ENCODE measurements at places on chromosomes 16 and 17.

- no peak for DNase-seq
These were observed 6.2 kb downstream of the PCGF2 start for GRCh38 chr17:38741921-38742410.

- DNase-seq: no peak
These were observed 934.8 kb upstream of the EEF2KMT start for GRCh38 chr16:6032438-6032837.

- no peak for DNase-seq
These were observed 26.7 kb downstream of the CYB5B start for GRCh38 chr16:69451166-69451565.

DNA sequence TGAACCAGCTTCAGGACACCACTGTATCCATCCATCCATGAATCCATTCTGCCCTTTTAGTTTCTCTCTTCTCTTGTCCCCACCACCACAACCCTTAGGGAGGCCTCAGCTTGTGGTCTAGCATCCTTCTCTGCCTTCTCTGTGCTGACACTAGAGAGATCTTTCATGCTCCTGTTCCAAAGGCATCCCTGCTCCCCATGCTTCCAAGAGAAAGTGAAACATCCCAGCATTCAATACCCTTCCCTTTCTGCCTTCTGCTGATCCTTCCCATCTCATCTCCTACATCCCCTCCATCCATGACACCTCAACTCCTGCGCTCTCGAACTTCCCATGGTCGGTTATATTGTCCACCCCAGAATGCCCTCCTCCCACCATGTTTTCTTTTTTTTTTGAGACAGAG lies 10.0 kb downstream of the RAPGEFL1 start:
- no peak for DNase-seq

GRCh38 chr17:79150799-79151198 lies 76.2 kb downstream of the ENGASE start:
- DNase-seq: no peak
